Activated naive CD8-positive, alpha-beta T cell treated with anti-CD3 and anti-CD28 coated beads, Interleukin-2, amount 50 U/mL, for 16 hours (primary cell): ENCODE measurements at places on chromosomes 11 and 22.

- DNase-seq: no peak
These were observed 10.2 kb downstream of the PCNX3 start for GRCh38 chr11:65625628-65626342.

DNA sequence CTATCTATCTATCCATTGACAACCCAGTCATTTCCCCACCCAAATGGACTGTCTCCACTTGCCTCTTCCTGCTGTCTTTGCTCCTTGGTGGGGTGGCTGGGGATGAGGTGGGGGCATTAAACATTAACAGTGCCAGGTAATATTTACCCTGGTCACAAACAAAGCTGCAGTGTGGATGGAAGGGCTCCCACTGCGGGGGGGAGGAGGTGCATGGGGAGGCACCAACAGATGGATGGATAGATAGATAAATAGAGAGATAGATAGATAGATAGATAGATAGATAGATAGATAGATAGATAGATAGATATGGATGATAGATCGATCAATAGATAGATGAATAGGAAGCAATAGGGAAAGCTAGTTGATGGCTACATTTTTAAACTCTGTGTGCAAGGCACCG, 2.3 kb upstream of the FXYD2 start:
- no peak for DNase-seq

DNA sequence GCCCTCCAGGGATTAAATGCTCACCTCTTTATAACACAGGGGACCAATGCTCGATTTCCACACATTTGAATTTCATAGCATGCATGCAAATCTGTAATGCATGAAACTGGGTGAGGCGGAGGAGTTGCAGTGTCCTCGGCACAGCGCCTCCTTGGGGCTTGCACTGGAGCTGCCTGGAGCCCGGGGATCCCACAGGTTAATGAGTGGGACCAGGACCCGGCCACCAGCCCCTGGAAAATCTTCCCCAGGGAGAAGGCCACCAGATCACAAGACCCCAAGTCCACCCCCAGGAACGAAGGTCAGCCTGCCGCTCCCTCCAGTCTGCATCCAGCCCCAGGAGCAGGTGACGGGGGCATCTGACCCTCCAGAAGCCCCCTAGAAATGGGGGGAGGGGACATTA, 119.1 kb downstream of the MN1 start:
- DNase-seq: no peak

- no peak for DNase-seq
These were observed 212.6 kb downstream of the DBX1 start for GRCh38 chr11:19947537-19948114.

DNA sequence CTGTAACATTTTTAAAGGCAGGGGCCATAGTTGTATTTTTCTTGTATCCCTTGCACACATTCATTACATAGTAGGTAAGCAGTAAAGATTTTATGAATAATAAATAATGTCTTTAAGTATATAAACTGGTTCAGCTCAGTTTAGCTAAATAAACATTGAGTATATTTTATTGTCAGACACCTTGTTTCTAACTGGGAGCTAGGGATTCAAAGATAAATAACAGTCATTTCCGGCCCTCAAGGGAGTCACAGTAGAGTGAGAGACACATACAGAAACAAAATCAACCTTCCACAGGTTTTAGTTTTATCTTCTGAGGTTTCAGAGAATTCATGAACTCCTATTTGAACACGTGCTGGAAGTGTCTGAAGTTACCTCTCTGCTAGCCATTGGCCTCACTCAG, 760.2 kb downstream of the DLG2 start:
- DNase-seq: no peak

DNA sequence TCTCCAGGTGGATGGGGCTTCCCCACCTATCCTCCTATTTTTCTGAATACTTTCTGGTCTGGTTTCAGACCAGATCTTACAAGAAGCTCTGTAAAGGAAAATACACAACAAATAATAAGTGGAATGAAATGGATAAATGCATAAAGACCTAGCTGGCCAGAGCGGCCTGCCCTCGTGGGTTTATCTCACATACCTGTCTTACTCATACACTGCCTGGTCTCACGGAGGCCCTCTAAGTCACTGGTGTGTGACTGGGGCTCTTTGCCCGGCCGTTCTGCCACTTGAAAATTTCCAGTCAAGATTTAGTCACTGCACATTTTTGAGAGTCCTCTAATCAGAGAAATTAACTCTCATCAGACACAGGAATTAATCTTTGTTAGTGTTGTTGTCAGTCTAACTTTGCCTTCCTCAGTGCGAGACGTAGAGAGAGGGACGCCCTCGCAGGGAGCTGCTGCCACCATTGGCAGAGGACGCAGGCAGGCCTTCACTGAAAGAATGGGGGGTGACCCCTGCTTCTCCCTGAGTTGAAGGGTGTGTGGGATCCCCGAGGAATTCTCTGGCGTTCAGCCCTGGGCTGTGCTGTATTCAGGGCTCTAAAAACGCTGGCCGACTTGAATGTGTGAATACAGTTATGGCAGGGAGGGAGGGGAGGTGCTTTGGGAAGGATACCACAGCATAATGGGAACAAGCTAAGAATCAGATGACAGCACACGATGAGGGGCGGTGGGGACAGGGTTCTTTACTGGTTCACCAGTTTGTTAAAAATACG, 46.3 kb upstream of the CADM1 start:
- DNase-seq: no peak

GRCh38 chr22:41909310-41910049, 5.4 kb downstream of the SHISA8 start:
- no peak for DNase-seq

GRCh38 chr22:19367763-19368367, 63.7 kb downstream of the HIRA start:
- no peak for DNase-seq

DNA sequence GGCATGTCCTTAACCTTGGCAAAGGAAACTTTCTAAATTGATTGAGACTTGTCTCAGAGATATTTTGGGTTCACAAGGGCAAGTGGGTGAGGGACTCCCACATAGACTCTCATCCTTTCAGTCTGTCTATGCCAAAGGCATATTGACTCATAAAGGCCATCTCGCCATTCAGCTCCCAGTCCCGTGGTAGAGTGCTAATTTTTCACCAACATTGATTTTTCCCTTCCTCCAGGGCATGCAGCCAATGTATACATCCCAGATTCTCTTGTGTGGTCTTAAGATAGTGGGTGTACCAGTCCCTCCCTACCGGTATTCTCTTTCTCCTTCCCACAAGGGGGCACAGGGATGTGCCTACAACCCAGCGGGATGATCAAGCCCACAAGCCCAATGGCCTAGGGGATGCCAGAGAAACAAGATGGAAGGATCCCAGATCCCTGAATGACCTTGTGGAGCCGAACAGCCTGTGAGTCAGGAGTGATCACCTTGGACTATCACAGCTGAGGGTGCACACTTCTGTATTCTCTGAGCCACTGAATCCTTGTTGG, 7.9 kb downstream of the C11orf96 start:
- no peak for DNase-seq

DNA sequence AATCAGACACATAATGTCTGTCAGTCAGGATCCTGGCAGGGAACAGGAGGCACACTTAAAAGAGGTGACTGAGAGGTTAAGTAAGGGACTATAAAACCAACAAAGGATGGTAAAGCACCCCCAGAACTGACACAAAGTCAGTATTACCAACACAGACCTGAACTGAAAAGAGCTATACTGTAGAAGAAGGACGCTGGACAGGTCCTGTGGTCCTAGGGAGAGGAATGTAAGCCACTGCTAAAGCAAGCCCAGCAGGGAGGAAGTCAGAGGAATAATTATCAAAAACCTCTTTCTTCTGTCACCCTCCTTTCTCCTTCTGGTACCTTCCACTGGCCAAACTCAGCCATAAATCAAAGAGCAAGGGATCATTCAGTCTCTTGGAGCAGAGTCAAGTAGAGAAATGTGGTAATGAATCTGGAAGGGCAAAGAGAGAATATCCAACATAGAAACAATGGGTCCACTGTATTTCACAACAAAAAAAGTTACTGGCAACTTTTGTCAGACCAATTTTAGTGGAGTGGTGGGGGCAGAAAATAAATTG, 33.4 kb upstream of the ANGPTL5 start:
- no peak for DNase-seq

GRCh38 chr11:48052183-48053044, 72.1 kb downstream of the PTPRJ start:
- no peak for DNase-seq

GRCh38 chr11:80587906-80588305, 1147.1 kb upstream of the TENM4 start:
- no peak for DNase-seq

DNA sequence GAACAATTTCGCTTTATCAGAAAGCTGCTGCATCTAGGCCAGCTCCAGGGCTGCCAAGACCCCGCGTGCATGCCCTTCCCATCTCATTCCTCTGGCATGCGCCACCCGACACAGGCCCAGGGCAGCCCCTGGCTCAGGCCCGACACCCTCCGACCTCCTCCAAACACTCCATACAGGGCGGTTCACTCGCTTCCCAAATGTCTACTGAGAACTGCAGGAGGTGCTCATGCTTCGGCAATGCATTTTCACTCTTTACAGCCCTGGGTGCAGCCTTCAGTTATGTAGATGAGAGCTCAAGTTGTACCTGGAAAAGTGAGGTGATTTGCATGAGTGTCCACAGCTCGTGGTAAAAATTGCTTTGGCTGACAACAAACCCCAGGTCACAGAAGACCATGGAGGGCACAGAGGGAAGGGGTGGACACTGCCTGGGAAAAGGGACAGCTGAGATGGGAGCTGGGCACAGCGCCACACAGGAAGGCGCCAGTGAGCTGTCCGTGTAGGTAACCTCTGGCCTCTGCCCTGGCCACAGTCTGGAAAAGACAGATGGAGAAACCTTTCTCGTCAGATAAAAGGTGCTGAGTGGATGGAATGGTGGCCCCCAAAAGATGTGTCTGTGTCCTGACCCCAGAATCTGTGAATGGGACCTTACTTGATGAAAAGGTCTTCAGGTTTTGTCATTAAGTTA, 1351.9 kb downstream of the BRD1 start:
- no peak for DNase-seq

- DNase-seq: no peak
These were observed 505 bp downstream of the NUDT22 start for GRCh38 chr11:64226507-64227051.

GRCh38 chr11:32838505-32839274, 9.0 kb downstream of the PRRG4 start:
- no peak for DNase-seq

- no peak for DNase-seq
These were observed at the start of gene INPP5J for GRCh38 chr22:31122532-31123291. Gene INPP5J (plus strand): TSS chr22:31122966. CDS start chr22:31123015, 49 bp downstream.
